ENCODE measurements at places on chromosomes 13 and 19. TPM values are rescaled to one million over a fixed set of nuclear protein-coding genes. Genes with fewer than 3 reads are reported as not detected.

SSBP4 gene
- 105 TPM for polyA plus RNA-seq

APC2 gene
- polyA plus RNA-seq: 5.6 TPM

ELANE gene
- 0.09 TPM for polyA plus RNA-seq

- H3K27me3 ChIP-seq: no peaks in the 10 kb centered on the region
- no peaks in the 10 kb centered on the region for H3K4me1 ChIP-seq
- H3K36me3 ChIP-seq: no peaks in the 10 kb centered on the region
- no peak overlapping the region for H3K27ac ChIP-seq
- H3K4me3 ChIP-seq: no peak overlapping the region
Observed at GRCh38 chr13:36067746-36068381, 63.3 kb downstream of the DCLK1 start.

CLDN10 gene
- 0.49 TPM for polyA plus RNA-seq

DNA sequence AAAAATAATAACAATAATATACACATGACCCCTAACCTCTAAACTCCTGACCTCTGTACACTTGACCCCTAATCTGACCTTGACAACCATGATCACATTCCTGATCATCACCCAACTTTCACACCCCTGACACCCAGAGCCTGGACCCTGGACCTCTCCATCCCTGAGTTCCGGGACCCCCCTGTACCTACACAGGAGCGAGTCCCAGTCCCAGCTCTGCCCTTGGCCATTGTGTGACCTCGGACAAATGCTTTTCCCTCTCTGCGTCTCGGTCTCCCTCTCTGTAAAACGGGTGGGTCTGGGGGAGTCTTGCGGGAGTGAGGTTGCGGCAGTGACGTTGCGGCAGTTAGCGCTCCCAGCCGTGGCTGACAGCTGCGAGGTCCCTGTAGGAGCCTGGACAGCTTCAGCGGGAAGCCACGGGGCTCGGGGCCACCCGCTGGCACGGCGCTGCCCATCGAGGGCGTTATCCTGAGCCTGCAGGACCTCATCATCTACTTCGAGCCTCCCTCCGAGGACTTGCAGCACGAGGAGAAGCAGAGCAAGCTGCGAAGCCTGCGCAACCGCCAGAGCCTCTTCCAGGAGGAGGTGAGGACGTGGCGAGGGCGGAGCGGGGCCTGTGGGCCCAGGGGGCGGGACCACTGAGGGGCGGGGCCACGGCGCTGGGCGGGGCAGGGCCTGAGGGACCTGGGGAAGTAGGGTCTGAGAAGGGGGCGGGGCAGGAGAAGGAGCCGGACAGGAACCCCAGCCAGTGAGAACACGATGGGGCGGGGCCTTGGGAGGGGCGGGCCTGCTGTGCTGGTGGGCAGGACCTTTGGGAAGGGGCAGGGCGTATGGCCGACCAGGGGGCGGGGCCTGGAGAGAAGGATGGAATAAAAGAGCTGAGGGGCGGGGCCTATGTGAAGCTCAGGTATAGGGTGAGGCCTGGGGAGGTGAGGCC is 19.2 kb downstream of the RYR1 start:
- H3K27me3 ChIP-seq: no peaks in the 10 kb centered on the region
- H3K4me1 ChIP-seq: no peaks in the 10 kb centered on the region
- H3K4me3 ChIP-seq: no peak overlapping the region
- DNase-seq: no peak
- no peaks in the 10 kb centered on the region for H3K36me3 ChIP-seq
- H3K27ac ChIP-seq: no peak overlapping the region

GRCh38 chr19:13932149-13932637 is 6.0 kb downstream of the PODNL1 start:
- DNase-seq: no peak
- H3K36me3 ChIP-seq: peaks cover 25% of the 10 kb centered on the region
- no peaks in the 10 kb centered on the region for H3K4me1 ChIP-seq

DNA sequence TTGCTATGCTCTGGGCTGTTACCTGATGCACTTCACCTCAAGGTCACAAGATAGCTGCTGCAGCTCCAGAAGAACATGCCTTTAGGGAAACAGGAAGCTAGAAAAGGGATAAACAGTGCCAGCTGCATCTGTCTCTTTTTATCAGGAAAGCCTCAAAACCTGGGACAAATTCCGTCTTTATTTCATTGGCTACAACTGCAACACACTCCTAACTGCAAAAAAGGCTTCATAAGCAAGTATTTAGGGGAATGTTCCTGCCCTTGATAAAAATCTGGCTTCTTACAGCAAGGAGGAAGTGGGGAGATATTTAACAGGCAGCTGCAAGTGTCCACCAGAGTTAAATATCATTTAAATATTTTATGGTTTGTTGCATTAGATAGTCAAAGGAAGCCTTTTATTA is 34.2 kb upstream of the SERTM1 start:
- H3K27me3 ChIP-seq: no peaks in the 10 kb centered on the region
- H3K4me3 ChIP-seq: no peak overlapping the region

- peaks cover 39% of the 10 kb centered on the region for H3K4me1 ChIP-seq
- peak overlapping the region; percentile 65 for H3K4me3 ChIP-seq
- no peak overlapping the region for H3K27ac ChIP-seq
- H3K27me3 ChIP-seq: peaks cover 47% of the 10 kb centered on the region
- DNase-seq: no peak
Observed at GRCh38 chr19:2477732-2478191, 1.8 kb downstream of the GADD45B start.

IL17D gene
- 34.0 TPM for polyA plus RNA-seq

GRCh38 chr19:11254666-11255065 is 7.7 kb downstream of the DOCK6 start:
- DNase-seq: no peak
- no peaks in the 10 kb centered on the region for H3K27me3 ChIP-seq
- H3K36me3 ChIP-seq: peaks cover 31% of the 10 kb centered on the region
- no peak overlapping the region for H3K27ac ChIP-seq

LRFN3 gene
- 10.7 TPM for polyA plus RNA-seq

GRCh38 chr13:102651392-102651791 is 43.5 kb downstream of the METTL21C start:
- H3K27me3 ChIP-seq: no peaks in the 10 kb centered on the region
- H3K4me1 ChIP-seq: peaks cover 3% of the 10 kb centered on the region
- DNase-seq: peak; percentile 24
- H3K36me3 ChIP-seq: peaks cover 43% of the 10 kb centered on the region
- H3K27ac ChIP-seq: no peak overlapping the region

DNA sequence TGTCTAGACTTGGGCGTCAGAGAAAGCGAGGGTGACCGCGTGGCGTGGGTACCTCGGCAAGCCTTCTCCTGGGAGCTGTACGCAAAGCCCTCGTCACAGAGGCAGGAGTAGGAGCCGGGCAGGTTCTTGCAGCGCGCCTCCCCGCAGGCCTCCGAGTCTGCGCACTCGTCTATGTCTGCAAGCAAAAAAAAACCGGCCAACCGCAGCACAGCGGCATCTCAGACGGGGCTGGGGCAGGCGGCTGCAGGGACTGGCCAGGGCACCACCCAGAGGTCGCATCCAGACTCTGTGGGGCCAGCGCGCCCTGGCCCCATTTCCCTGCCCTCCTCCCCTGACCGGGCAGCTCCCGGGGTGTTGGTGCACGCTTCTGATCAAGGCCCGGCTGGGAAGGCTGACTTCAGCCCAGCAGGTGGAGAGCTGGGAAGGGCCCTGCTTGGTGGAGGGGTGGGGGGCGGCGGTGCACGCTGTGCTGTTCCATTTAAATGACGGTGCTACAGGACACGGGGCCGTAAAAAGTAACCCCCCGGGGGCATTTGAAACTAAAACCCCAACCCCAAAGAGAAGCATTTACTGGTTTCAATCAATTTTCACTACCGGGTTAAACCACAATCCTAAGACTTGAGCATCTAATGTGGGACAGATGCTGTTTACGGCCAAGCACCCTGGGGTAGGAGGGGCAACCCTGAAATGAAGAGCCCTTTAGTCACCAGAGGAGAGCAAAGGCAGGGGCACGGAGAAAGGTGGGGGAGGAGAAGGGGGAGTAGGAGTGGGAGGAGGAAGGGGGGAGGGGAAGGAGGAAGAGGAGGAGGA is 28.2 kb downstream of the GAS6 start:
- H3K4me1 ChIP-seq: peaks cover 11% of the 10 kb centered on the region
- H3K4me3 ChIP-seq: no peak overlapping the region
- no peak for DNase-seq
- H3K27ac ChIP-seq: no peak overlapping the region
- H3K36me3 ChIP-seq: peaks cover 17% of the 10 kb centered on the region
- no peaks in the 10 kb centered on the region for H3K27me3 ChIP-seq

DNA sequence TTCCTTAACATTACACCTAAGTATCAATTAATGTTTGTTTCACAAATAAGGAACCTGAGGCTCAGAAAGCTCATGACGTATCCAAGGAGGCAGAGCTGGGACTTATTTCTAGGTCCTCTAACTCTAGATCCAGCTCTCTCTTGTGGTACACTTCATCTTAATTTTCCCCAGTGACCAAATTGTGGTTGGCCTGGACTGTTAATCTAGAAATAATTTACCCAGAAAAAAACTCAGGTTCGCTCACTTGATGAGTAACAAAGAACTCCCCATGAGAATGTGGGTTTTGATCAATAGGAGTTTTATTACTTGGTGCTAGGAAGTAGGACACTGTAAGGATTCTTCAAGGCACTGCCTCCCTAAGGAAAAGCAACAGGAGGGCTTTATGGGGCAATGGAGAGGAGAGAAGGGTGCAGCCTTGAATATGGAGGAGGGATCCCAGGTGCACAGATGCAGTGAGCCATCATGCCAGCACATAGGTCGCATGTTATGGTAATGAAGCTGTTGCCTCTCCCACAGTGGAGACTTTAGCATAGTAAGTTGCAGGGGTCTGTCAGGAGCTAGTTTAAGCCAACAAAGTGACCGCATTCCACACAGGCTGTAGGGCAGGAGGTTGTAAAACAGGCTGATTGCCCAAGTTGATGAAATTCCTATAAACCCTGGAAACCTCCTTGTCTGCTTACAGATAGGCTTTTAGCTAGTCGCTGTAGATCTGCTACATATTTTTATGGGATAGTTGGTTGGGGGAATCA is 14.7 kb downstream of the RAP2A start:
- H3K36me3 ChIP-seq: no peaks in the 10 kb centered on the region
- H3K4me1 ChIP-seq: no peaks in the 10 kb centered on the region
- H3K27ac ChIP-seq: no peak overlapping the region
- no peak for DNase-seq

SMIM44 gene
- 1.6 TPM for polyA plus RNA-seq

GRCh38 chr13:45496942-45497341 is 32.2 kb downstream of the COG3 start:
- no peak for DNase-seq
- no peak overlapping the region for H3K27ac ChIP-seq
- peaks cover 54% of the 10 kb centered on the region for H3K36me3 ChIP-seq

GRCh38 chr13:40221460-40222201 is 444.8 kb downstream of the FOXO1 start:
- H3K27me3 ChIP-seq: no peaks in the 10 kb centered on the region
- H3K36me3 ChIP-seq: no peaks in the 10 kb centered on the region

SIGLEC6 gene
- 0.09 TPM for polyA plus RNA-seq

GRCh38 chr19:14408491-14409145 is 10.5 kb downstream of the DDX39A start:
- H3K27me3 ChIP-seq: no peaks in the 10 kb centered on the region
- no peak overlapping the region for H3K4me3 ChIP-seq
- peaks cover 34% of the 10 kb centered on the region for H3K4me1 ChIP-seq

DNA sequence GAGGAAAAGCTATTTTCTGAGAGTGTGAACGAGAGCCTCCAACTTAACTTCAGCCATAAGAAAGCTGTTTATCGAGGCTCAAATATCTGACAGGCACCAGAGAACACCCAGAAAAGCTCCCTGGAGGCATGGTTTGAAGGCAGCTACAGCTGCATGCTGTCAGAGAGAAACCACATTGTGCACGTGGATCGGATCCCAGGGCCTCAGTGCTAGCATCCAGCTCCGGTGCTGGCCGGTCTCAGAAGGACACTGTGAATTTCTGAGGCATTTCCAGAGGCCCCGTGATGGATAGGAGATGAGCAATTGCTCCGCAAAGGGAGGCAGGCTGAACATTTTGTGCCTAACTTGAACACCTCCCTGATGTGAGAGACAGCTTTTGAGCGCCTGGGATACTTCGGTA is 315.7 kb downstream of the FGF9 start:
- no peak for DNase-seq
- no peaks in the 10 kb centered on the region for H3K4me1 ChIP-seq
- no peak overlapping the region for H3K4me3 ChIP-seq
- H3K27ac ChIP-seq: no peak overlapping the region
